Dermis blood vessel endothelial cell (primary cell): ENCODE measurements at places on chromosomes 11 and 22. TPM values are rescaled to one million over a fixed set of nuclear protein-coding genes. Genes with fewer than 3 reads are reported as not detected.

PANX3 gene
- total RNA-seq: not detected in 2 replicates

DRD4 gene
- under 0.01 TPM in 1 of 2 replicates, not detected in the other for total RNA-seq

- no peak for DNase-seq
Measured at GRCh38 chr22:17684245-17684644, 45.7 kb downstream of the BCL2L13 start.

DNA sequence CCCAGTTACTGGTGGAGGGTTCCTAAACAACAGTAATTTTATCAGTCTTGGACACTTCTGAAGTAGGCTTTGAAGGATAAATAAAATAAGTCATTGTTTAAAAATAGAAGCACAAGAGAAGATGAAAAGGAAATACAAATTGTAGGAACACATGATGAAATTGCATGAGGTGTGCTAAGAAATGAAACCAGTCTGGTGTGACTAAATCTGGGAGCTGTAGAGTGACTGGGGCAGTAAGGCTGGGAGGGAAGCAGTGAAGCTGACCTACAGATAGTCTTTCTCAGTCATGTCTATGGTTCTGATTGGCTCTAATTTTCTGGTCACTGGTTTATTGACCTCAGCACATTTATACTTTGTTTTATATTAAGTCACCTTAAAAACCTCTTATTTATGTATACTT is 139.1 kb downstream of the SLC17A6 start:
- DNase-seq: no peak

BDNF gene
- 0.60 and 0.85 TPM in 2 replicates for total RNA-seq

ST14 gene
- 0.14 and 0.34 TPM in 2 replicates for total RNA-seq

DNA sequence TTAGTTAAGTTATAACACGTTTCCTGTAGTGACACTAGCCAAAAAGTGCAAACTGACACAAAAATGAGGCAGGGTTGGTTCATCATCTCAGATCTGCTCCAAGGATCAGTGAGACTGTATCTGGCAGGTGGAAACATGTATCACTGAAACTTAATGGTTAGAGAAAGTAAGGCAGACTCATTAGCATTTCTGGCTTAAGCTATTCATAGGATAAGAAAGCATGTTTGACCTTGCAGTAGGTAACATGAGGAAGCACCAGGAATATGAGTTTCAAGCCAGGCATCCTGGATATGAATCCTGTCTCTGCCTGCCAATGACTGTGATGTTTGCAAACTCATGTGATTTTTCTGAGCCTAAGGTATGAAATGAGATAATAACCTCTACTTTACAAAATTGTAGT is 732.1 kb downstream of the NELL1 start:
- DNase-seq: no peak

DNA sequence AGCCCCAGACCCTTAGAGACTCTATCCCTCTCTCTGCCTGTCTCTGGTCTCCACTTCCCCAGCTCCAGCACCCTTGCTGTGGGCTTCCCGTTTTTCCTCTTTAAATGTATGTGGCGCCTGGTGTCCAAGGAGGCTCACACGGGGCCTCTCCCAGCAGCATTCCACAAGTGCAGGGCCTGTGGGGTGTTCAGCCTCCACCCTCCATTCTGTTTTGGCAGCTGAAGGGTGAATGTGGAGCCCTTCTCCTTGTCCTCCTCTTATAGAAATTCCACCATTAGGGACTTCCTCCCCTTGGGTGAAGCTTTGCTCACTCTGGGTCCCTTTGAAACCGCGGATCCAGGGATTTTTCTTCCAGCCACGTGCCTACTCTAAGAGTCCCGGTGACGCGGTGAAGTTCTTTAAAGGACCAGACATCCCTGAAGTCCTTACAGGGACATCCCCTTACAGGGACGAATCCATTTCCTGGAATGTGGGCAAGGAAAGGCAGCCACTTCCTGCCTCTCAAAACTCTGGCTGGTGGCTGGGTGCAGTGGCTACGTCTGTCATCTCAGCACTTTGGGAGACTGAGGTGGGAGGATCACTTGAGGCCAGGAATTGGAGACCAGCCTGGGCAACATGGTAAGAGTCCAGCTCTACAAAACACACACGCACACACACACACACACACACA is 1.6 kb upstream of the TSPAN18 start:
- peak; percentile 34 for DNase-seq

KRTAP5-11 gene
- total RNA-seq: not detected in 2 replicates
